ENCODE measurements at places on chromosomes 7 and 10.
A peak's percentile ranks its signal among the peaks of the same experiment; 100 is the strongest.

DNA sequence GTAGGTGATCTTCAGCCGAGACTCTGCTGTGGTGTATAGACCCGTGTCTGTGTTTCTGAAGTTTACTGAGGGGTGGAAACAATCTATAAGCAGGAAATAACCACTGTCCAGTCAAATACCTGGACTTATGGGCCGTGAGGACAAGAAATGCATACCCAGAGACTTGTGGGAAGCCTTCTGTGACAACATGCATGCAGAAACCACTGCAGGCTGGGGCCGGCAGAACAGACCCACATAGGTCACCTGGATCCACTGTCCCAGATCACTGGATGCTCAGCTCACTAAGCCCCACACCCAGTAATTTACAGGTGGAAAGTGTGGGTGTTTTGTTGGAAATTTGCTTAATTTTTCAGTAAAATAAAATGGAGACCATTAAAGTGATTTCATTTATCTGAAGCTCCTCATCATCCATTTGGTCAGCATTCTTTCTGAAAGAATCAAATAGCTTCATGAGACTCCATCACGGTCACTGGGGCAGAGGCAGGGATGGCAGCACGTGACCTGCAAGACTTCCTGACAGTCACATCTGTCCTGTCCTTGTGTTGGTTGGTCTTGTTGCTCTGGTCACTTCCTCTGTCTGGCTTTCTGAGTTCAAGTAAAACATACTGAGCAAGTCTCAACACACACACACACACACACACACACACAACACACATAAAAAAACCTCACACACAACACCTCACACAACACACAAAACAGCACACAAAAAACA, 108.3 kb downstream of the TNS3 start:
- DNase-seq: no peak

DNA sequence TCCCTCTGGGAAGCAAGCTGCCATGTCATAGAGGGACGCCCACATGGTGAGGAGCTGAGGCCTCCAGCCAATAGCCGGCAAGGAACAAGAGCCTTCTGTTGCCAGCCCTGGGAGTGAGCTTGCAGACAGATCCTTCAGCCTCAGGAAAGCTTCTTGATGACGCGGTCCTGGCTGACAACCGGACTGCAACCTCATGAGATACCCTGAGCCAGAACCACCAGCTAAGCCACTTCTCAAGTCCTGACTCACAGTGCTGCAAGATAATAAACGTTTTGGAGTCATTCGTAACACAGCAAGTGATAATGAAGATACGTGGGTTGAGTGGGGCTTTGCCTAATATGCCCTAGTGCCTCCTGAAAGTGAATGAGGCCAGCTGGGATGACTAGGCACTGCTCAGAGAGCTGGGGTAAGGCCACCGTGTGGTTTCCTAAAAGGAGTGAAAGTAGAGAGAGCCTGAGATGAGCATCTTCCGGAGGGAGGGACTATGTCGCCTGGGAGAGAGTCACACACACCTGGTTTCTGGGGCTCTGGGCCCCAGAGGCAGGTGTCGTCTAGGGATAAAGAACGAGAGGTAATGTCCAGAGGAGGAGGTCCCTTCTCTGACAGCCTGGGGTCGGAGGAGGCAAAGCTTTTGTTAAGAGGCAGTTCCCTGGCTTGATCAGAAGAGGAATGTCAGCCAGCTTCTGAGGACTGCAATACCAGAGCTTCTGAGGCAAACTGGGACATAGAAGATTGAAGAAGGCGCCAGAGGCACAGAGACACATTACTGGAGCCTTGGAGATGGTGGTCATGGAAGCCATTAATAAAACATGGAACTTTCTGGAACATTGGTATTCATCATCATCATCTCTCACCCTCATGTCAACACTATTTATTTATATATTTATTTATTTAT, 53.6 kb downstream of the PYROXD2 start:
- peak; percentile 93 for DNase-seq

GRCh38 chr10:6987536-6987945, 407.5 kb upstream of the PRKCQ start:
- DNase-seq: no peak

DNA sequence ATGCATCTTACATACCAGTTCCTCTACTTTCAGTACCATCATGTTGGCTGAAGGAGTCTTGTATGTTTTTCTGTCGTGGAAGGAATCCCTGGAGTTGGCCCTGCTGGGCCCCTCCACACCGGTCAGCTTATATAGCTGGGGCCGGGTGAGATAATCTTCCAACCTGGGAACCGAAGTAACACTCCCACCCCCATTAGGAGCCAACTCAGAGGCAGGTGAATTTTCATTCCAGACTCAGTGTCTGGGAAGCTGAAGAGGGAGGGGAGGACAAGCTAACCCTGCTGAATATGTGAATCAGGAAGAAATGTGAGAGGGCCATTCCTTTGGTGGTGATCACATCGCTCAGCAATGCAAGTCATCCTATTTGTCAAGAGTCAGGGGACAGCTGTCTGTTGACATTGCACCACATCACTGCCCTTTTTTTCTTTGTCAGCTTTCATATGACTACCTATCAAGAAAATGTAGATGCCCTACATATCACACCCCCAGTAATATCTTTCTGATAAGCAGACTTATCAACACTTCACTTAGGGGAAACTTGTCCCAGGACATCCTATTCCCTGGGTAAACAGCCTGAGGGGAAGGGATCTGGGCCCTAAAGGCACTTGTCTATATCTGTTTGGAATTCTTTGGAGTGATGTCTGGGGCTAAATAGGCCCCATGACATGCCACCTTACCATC, at the start of gene ANKRD1:
ANKRD1 (minus strand) TSS at position 102 of the 681 bp plus-strand sequence; CDS start at position 42, 60 bp downstream.
- no peak for DNase-seq

DNA sequence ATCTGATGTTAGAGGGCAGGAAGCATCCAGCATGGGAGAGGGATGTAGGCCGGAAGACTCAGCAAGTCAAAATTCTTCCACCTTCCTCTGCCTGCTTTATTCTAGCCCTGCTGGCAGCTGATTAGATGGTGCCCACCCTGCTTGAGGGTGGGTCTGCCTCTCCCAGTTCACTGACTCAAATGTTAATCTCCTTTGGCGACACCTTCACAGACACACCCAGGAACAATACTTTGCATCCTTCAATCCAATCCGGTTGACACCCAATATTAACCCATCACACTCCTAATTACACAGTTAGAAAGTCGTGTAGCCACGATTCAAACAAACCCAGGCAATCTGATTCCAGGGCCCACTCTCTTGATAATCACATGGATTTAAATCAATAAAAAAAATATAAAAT, 433.9 kb upstream of the LRGUK start:
- no peak for DNase-seq

DNA sequence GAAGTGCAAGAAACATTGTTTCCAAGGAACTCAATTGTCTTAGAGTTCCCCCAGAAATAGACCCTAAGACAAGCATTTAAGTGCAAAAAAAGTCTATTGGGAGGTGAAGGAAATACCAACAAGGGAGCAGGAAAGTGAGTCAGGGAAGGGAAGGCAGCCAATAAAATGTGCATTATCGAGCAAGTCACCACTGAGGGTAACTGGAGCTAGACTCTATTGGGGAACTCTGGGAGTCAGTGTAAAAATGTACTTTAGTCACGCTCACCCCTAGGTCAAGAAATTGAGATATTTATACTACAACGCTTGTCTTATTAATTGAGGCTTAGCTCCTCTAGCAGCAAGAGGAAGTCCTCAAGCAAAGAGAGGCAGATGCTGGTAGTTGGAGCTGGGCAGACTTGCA, 137.7 kb downstream of the RTKN2 start:
- no peak for DNase-seq

DNA sequence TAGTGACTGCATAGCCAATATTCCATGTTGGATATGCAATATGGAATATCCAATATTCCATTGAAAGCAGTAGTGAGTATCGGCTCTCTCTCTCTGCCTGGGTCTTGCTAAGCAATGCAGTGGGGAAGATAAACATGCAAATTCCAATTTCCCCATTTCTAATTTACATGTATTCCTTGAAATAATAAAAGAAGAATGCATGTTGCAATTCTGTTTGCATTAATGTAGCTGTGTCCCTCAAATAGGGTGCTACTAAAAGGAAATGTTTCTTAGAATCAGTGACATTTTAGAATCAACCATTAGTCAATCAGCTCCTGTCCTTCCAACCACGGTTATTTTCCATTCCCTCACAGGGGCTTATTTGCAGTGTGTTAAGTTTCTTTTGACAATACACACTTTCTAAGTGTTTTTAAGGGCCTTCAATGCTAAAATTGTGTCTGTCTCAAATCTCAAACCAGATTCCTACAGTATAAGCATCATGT, 46.7 kb downstream of the AFAP1L2 start:
- DNase-seq: no peak

DNA sequence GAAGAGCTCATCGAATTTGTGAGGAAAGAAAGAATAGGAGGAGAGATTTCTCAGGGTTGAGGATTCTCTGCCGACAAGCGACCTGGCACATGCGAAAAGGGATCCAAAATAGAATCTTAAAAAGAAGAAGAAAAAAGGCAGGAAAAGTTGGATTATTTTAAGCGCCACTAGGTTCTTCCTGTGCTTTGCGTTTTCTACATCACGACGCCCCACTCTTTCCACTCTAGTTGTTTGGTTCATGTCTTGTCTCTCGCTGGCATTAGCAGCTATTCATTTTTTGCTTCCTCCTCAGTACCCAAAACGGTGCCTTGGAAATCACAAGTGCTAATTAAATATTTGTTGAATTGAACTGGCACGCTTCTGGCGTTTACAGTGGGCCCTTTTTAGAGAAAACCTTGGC, 674 bp upstream of the FRA10AC1 start:
- DNase-seq: peak; percentile 57

DNA sequence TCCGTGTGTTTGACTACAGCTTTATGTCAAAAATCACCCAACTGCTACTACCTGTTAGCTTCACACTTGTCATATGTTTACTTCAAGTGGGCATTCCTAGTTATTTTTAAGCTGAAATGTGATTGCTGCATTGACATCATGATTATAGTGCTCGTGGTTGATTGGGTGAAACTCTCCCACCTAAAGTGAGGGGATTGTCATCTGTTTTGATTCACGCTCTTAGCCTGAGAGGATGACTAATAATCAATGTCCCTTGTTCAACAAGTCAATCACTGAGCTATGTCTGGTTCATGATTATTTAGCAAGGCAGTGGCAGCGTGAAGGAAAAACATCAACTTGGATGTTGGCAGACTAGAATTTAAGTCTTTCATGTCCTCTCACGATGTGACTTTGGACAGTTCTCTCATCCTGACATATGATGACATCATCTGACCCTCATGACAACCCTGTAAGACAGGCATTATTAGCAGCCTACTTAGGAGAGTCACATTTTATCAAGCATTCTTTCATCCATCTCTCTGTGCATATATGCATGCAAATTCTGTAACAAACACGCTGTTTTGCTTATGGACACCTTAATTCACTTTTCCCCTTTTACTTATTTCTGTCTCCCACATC, 352.6 kb upstream of the ZMIZ1 start:
- DNase-seq: no peak

DNA sequence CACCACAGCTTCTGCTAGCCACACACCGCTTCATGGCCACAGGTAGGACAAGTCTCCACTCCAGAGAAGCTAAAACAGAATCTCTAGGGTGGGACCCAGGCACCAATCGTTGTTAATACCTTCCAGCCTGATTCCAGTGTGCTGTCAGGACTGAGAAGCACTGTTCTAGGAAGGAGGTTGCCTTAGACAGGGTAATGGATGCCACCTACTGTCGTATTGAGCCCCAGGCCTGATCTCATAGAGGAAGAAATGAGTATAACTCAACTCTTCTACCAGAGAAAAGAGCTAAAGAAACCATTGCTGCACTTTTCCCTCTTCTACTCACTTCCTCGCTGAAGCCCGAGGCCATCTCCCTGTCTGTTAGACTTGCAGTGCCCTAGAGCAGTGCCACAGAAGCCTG, 31.8 kb downstream of the CNNM1 start:
- DNase-seq: peak; percentile 49

- DNase-seq: no peak
Observed at GRCh38 chr10:74836877-74837276, 10.5 kb downstream of the KAT6B start.

DNA sequence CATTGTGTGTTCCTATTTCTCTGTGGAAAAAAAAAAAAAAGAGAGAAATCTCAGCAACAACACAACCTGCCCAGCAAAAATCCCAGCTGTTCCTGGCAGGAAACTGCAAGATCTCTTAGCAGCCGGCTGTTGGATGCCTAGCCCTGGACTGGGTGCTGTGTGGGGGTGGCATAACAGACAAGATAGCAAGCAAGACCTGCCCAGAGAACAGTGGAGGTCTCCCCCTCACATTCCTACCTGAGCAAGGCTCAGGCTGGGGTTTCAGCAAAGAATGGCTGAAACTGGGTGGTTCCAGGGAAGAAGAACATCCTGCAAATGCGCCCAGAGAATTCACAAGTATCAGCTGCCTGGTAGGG, 248.8 kb upstream of the ZMIZ1 start:
- no peak for DNase-seq

- no peak for DNase-seq
Observed at GRCh38 chr10:71390921-71391690, 5.6 kb upstream of the CDH23 start.

DNA sequence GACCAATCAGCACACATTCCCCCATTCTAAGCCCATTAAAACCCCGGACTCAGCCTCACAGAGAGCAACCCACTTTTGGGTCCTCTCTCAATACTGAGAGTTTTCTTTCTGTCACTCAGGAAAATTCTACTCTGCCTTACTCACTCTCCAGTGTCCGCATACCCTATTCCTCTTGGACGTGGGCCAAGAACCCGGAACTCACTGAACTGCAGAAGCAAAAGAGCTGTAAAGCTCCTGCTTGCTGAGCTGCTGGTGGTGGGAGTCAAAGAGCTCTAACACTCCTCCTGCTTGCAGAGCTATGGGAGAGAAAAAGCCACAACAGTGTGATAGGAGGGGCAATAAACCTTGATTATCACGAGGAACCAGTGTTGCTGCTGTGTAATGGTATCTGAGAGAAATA, 386.9 kb downstream of the POM121L12 start:
- DNase-seq: no peak

DNA sequence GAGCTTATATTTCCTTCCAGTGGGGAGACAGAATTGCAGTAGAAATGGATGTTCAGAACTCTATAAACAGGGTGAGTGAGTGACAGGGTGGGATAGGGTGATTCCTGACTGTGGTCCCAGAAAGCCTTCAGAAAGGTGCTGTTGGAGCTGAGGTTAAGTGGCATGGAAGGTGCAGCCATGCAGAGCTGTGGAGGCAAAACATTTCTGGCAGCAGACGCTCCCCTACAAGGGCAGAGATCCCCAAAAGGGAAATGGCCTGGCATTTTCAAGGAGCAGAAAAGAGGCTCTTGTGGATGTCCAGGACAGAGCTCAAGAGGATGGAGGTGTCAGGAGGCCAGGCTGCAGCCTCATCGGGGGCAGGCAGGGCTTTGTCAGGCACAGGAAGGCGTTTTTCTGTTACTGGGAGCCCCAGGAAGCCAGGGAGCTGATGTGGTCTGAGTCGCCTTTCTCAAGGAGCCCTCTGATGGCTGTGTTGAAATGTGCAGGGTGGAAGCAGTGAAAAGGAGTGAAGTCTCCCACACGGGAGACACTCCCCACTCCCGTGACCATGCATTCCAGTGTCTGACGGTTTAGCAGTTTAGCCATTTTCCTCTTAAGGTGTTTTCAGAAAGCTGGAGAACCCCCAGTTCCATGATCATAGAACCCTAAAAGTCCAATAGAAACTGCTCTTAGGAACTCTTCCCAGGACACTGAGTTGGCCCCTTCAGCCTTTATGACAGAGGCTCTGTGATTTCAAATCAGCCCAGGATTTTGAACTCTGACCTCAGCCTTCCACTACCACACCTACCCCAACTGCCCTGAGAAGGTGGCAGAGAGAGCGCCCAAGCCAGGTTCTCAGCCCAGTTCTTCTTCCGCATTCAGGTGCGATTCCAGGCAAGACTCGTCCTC, 96.2 kb downstream of the C10orf105 start:
- DNase-seq: peak; percentile 61

Measured in OCI-M1 (cell line).